Stimulated activated CD4-positive, alpha-beta T cell treated with anti-CD3 and anti-CD28 coated beads, Interleukin-12 subunit alpha, Interleukin-12 subunit beta, amount 100 ng/mL, for 4 hours (primary cell): ENCODE measurements at places on chromosomes 6 and 20.

DNA sequence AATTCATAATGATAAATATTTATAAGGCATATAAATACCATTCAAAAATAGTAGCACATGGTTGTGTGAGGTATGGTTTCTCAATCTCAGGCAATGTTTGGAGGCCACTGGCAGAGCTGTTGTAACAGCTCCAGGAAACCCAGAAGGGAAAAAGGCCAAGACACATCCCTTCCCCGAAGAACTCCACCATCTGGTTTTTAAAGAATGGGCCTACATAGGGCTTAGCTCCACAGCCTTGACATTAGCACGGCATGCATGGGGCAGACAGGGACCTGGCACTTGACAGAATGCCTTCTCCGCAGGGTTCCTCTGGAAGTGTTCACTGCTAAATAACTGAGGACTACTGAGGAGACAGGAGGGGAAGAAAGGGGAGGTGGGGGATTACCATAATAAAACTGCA, 16.1 kb upstream of the FOXO3 start:
- DNase-seq = no peak

GRCh38 chr20:19429538-19429937, 217.1 kb downstream of the SLC24A3 start:
- DNase-seq = no peak

- no peak for DNase-seq
Observed at GRCh38 chr6:10598084-10598960, 77.2 kb downstream of the GCNT2 start.

DNA sequence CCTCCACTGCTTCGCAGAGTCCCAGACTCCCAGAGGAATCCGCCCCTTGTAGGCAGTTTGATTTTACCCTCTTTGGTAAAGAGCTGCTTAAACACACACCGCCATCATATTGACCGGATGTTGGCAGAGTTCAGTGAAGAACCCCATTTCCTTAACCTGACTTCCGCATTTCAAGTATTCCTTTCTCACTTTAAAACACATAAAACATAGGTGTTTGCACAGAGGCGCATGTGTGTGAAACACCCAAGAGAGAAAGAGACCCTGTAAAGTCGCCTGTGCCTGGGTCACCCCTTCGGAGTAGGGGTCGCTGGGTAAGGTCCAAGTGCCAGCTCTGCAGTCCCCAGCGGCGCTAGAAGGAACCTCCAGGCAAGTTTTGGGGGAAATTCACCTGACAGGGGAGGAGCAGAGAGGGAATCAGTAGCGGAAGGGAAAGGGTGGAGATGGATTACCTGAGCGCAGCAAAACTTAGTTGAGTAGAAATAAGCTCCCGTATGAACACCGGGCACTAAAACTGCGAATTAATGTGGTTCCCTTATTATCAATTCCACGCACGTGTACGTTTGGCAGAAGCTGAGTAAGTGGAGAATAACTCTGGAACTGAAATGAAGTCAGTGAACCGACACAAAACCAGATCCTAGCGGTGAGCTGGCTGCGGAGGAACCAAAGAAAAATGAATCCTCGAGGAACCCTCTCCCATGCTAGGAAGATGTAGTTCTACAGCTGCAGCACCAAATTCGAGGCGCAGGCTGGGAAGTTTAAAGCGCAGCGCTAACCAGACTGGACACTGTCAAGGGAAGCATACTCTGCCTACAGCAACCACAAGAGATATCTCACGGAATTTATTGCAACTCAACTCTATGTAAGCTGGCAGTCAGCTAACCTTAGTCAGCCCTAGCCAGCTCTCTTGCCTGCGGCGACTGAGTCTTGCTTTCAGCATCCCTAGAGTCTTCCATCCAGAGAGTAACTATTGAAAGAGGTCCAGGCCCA, 3.5 kb upstream of the HTR1B start:
- no peak for DNase-seq

GRCh38 chr20:62642666-62643520, 590 bp downstream of the SLCO4A1 start:
- DNase-seq = peak; percentile 62

- DNase-seq = no peak
Observed at GRCh38 chr6:157690441-157691210, 132.4 kb upstream of the SNX9 start.

- DNase-seq = no peak
Observed at GRCh38 chr20:12528104-12528503, 480.7 kb upstream of the SPTLC3 start.

GRCh38 chr6:151081656-151082055, 158.1 kb upstream of the AKAP12 start:
- no peak for DNase-seq
